Head of caudate nucleus (tissue), 42 donors: ENCODE measurements at places on chromosomes 7 and 10.

DNA sequence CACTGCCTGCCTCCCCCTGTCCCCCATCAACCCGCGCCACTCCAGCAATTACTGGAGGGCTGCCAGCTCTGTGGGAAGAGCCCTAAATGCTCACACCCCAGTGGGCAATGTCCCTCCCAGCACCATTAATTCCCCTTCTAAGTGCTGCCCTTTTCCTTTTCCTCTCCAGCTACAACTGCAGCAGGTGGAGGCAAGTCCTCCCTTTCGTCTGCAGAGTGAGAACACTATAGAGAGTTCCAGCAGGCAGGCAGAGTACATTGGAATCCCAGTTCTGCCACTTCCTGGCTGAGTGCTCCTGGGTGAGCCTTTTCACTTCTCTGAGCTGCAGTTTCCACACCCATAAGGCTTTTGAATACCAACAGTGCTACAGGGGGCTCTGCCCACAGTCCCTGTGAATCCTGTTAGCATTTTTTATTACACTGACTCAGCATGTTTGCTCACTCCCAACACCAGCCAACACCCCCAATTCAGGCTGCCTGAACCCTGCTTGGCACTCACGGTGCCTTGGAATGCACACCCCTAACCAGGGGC, 447.0 kb downstream of the GRID1 start:
- no peak for DNase-seq

DNA sequence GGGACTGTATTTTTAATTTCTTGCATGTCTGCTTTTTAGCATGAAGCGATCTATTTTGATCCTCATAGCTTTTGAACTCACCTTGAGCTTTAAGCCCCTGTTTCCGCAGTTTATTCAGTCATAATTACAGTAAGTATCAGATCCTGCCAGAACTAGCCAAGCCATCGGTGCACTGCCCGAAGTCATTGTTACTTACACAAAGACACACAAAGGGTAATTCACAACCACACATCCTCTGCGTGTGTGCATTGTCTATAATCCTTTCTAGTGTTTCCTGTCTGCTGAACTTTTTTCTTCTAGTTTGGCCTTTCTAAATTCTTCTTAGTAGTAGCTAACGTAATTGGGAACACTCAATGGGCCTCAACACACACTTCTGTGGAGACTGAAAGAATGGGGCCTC, 133.0 kb downstream of the SFMBT2 start:
- DNase-seq: no peak

- DNase-seq: no peak
Measured at GRCh38 chr7:17854261-17855047, 85.8 kb downstream of the SNX13 start.

- DNase-seq: no peak
Measured at GRCh38 chr10:93680412-93681047, 21.9 kb downstream of the FRA10AC1 start.

GRCh38 chr10:129838794-129839193, 125.3 kb downstream of the EBF3 start:
- DNase-seq: no peak

GRCh38 chr10:24307116-24307515, 98.2 kb downstream of the KIAA1217 start:
- DNase-seq: no peak

DNA sequence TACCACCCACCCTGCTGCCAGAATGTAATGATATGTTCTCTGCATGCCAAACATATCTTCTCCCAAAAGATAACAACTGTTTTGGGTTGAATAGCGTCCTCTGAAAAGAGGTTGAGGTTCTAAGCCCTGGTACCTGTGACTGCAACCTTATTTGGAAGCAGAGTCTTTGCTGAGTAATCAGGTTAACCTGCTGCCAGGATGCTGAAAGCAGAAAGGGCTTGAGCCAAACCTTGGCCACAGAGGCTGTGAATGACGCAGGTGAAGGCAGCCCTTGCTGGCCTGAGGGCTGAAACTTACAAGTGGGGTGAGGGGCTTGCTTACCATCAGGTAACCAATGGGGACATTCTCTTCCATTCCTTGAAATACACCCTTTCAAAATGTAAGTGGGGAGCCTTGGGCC, 151.8 kb upstream of the RHEB start:
- no peak for DNase-seq

- no peak for DNase-seq
Measured at GRCh38 chr10:32039734-32040133, 16.5 kb downstream of the KIF5B start.

GRCh38 chr10:92567952-92568600, 5.8 kb downstream of the IDE start:
- no peak for DNase-seq

GRCh38 chr7:120864141-120864900, 6.4 kb upstream of the TSPAN12 start:
- no peak for DNase-seq

- DNase-seq: no peak
Measured at GRCh38 chr10:77012812-77013500, 624.7 kb downstream of the KCNMA1 start.

- DNase-seq: no peak
Measured at GRCh38 chr10:55822096-55822495, 539.0 kb downstream of the ZWINT start.
